Lung microvascular endothelial cell (primary cell): ENCODE measurements at places on chromosomes 4 and X. TPM values are rescaled to one million over a fixed set of nuclear protein-coding genes. Genes with fewer than 3 reads are reported as not detected.

MYL5 gene
- 8.3 and 18.3 TPM in 2 replicates for total RNA-seq

VCX3A gene
- not detected in 2 replicates for total RNA-seq

FRMD7 gene
- total RNA-seq: not detected in 2 replicates

UVSSA gene
- total RNA-seq: 1.7 and 3.6 TPM in 2 replicates

GNRHR gene
- not detected in 2 replicates for total RNA-seq

TEX13C gene
- total RNA-seq: not detected in 2 replicates

MAGEA9B gene
- total RNA-seq: not detected in 2 replicates

ADH1B gene
- total RNA-seq: under 0.01 TPM in 2 replicates

TCEAL7 gene
- total RNA-seq: 0.22 TPM in 1 of 2 replicates, not detected in the other

SHOX gene
- not detected in 2 replicates for total RNA-seq

MAGEA12 gene
- not detected in 2 replicates for total RNA-seq

CSN1S1 gene
- total RNA-seq: not detected in 2 replicates

F11 gene
- total RNA-seq: not detected in 2 replicates

INTU gene
- total RNA-seq: 1.2 and 1.3 TPM in 2 replicates

HGFAC gene
- 0.20 TPM in 1 of 2 replicates, not detected in the other for total RNA-seq
